Ascending aorta (tissue), 2 donors: ENCODE measurements at places on chromosomes 16 and 17. TPM values are rescaled to one million over a fixed set of nuclear protein-coding genes. Genes with fewer than 3 reads are reported as not detected.
A peak's percentile ranks its signal among the peaks of the same experiment; 100 is the strongest.

Gene SBK1
- total RNA-seq: not detected

- H3K27me3 ChIP-seq: no peaks in the 10 kb centered on the region
- peaks cover 10% of the 10 kb centered on the region for H3K4me1 ChIP-seq
- peaks cover 36% of the 10 kb centered on the region for H3K36me3 ChIP-seq
- no peak overlapping the region for H3K27ac ChIP-seq
Observed at GRCh38 chr17:79044462-79044861, 20.5 kb downstream of the C1QTNF1 start.

GRCh38 chr17:60439501-60439900 is 17.2 kb downstream of the CHCT1 start:
- DNase-seq: no peak
- no peaks in the 10 kb centered on the region for H3K27me3 ChIP-seq
- no peak overlapping the region for H3K4me3 ChIP-seq
- no peak overlapping the region for H3K27ac ChIP-seq
- peaks cover 8% of the 10 kb centered on the region for H3K4me1 ChIP-seq
- no peaks in the 10 kb centered on the region for H3K36me3 ChIP-seq

DNA sequence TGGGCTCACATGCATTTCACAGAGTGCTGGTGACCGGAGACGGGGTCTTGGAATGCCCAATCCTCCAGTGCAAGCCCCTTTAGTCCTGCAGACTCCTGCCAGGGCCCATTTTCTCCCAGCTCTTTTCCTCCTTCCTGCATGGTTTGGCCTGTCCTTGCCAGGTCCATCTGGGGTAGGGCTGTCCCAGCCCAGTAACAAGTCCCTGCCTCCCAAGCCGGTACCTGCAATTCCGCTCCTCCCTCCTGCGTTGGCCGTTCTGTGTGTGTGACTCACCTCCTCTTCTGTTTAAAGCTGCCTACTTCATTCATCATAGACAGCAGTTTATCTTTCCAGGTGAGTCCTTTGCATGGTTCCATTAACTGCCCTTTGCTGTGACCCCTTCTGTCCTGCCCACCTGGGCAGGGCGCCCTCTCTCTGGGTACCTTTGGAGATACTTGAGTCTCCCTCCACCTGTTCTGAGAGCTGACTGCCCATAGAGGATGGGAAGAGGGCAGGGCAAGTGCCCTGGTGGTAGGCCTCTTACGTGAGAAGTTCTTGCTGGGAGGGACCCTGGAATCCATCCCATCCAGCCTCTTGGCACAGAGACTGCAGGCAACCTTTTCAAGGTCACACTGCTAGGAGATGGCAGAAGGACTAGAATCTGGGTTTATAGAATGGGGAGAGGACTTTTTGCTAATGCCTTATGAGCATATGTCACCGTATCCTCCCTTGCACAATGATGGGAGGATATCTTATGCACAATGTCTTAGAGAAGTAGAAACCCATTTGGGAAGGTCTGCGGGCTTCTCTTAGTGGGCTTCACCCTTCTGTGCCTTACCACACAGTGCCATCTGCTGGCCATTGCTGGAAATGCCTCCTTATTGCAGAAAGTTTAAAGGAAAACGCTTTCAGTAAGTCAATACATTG is 29.7 kb upstream of the LGALS9 start:
- H3K4me3 ChIP-seq: no peak overlapping the region
- no peaks in the 10 kb centered on the region for H3K4me1 ChIP-seq
- no peaks in the 10 kb centered on the region for H3K27me3 ChIP-seq
- no peak overlapping the region for H3K27ac ChIP-seq
- H3K36me3 ChIP-seq: peaks cover 19% of the 10 kb centered on the region

- H3K27me3 ChIP-seq: no peaks in the 10 kb centered on the region
- H3K4me3 ChIP-seq: no peak overlapping the region
- H3K4me1 ChIP-seq: no peaks in the 10 kb centered on the region
Observed at GRCh38 chr17:8818654-8819330, 19.6 kb upstream of the MFSD6L start.

DNA sequence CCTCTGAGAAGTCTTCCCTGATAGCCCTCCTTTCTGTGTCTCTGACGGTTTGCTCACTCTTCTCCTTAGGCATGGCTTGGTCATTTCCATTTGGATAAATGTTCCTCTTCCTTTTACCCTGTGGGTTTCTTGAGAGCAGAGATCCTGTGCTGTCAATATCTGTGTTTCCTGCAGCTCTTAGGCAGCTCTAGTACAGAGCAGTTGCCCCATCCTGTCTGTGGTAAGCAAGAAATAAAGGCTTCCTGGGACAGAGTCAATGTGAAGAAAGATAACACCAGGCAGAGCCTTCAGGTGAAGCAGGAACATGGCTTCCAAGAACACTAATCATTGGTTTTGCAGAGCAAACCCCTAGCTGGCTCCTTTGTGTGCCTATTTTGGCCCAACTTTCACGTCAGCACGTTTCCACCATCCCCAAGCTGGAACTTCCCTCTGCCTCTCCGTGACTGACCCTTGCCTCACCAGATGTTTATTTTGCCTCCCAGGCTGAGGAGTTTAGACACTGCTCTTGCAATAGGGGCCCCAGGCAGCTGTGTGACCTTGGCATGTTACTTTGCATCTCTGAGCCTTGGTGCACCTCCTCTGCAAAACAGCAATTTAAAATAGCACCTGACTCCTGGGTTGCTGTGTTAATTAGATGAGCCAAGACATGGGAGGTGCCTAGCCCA is 49.6 kb upstream of the SIAH1 start:
- H3K4me3 ChIP-seq: no peak overlapping the region
- no peak for DNase-seq
- no peak overlapping the region for H3K27ac ChIP-seq
- H3K27me3 ChIP-seq: no peaks in the 10 kb centered on the region
- no peaks in the 10 kb centered on the region for H3K4me1 ChIP-seq
- no peaks in the 10 kb centered on the region for H3K36me3 ChIP-seq

DNA sequence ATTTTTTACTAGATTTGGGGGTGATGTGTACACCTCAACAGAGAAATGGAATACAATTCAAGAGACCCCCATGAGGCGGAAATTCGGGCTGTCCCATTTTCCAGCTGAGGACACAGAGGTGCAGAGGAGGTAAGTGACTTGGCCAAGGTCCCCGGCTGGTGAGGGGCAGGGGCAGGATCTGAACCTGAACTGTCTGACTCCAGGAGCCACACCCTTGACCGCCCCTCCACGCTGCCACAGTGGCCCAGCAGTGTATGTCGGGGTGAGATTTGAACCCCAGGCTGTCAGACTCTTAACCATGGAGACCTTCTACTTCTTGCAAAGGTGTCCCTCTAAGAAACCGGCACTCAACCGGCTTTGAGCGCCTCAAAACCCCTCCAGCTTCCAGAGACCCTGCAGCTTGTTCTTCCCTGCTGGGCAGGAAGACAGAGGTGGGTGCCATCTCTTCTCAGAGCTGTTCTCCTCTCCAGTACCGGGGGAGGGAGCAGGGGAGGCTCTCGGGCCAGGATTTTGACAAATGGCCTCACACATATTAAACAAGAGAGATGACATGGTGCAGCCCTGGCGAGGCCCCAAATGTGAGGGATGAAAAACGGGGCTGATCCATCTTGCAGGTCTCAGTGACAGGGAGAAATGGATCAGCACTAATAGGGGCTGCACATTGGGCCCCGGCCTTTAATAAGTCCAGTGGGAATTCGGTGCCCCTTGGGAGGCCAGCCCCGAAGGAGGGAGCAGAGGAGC is 222.3 kb downstream of the GSG1L start:
- no peak overlapping the region for H3K27ac ChIP-seq
- no peak for DNase-seq
- no peaks in the 10 kb centered on the region for H3K4me1 ChIP-seq

DNA sequence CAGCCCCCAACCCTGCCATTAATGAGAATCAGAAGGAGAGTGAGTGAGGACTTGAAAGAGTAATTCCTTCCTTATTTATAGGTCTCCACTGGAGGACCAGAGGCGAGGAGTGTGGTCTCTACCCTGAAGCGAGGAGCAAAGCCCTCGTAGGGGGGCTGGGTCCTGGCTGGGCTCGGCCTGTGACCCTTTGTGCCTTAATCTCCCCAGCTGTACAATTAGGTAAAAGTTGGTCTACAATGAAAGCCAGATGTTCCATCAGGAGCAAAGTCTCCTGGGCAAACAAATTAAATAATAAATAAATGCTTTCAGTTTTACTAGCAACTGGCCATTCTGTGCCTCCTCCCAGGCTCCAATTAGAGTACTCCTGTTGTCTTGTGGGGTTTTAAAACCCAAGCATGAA is 523.5 kb upstream of the SALL1 start:
- no peaks in the 10 kb centered on the region for H3K4me1 ChIP-seq
- no peak for DNase-seq
- H3K27ac ChIP-seq: no peak overlapping the region
- no peaks in the 10 kb centered on the region for H3K36me3 ChIP-seq
- H3K4me3 ChIP-seq: no peak overlapping the region

- DNase-seq: no peak
- peaks cover 4% of the 10 kb centered on the region for H3K4me1 ChIP-seq
- H3K27ac ChIP-seq: no peak overlapping the region
- H3K4me3 ChIP-seq: no peak overlapping the region
Observed at GRCh38 chr17:38707678-38708351, 2.7 kb downstream of the MLLT6 start.

DNA sequence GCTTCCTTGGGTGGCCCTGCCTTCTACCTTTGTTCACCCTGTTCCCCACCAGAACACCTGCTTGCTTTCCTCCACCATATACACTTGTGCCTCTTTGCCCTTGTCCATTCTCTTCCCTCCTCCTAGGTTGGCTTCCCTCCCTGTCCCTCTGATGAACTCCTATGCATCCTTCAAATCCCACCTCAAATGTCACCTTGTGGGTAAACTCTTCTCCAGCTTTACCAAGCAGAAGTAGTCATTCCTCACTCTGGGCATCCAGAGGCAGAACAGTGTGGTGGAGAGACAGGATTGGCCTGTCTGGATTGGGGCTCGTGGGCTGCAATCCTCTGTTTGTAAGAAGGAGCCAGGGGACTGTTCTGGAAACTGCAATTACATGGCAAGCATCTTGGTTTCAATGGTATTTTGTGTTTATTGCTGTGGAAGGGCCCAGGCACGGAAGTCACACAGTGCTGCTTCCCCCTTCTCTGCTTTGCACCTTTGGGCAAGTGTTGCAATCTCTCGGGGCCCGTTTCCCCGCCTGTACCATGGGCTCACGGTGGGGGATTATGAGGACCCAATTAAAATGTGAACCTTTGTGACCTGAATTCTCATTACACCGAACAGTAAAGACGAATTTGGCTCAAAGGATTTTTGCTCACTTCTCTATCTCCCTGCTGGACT is 21.9 kb upstream of the NXPH3 start:
- H3K36me3 ChIP-seq: no peaks in the 10 kb centered on the region
- H3K4me3 ChIP-seq: no peak overlapping the region
- H3K4me1 ChIP-seq: no peaks in the 10 kb centered on the region

GRCh38 chr16:87131061-87131995 is 185.9 kb downstream of the C16orf95 start:
- H3K4me1 ChIP-seq: peaks cover 7% of the 10 kb centered on the region
- H3K27me3 ChIP-seq: no peaks in the 10 kb centered on the region
- no peaks in the 10 kb centered on the region for H3K36me3 ChIP-seq
- DNase-seq: peak; percentile 46
- no peak overlapping the region for H3K4me3 ChIP-seq
- H3K27ac ChIP-seq: no peak overlapping the region

DNA sequence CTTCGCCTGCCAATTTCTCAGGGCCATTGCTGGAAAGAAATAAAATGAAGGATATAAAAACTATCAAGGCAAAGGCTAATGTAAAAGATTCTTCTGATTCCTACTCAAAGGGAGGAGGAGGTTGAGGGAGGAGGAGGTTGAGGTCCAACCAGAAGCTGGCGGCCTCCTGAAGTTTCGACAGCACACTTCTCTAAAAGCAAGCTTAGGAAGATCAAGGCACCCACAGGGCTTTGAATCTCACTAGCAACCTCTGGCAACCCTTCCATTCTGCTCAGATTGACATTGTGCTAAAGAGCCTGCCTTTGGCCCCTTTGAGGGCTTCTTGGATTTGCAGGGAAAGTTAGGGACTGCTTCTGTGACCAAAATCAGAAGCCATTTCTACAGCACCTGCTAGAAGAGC is 81.5 kb upstream of the TNRC6C start:
- no peak for DNase-seq
- no peak overlapping the region for H3K27ac ChIP-seq
- no peaks in the 10 kb centered on the region for H3K36me3 ChIP-seq
- no peak overlapping the region for H3K4me3 ChIP-seq
- no peaks in the 10 kb centered on the region for H3K4me1 ChIP-seq
- H3K27me3 ChIP-seq: no peaks in the 10 kb centered on the region

DNA sequence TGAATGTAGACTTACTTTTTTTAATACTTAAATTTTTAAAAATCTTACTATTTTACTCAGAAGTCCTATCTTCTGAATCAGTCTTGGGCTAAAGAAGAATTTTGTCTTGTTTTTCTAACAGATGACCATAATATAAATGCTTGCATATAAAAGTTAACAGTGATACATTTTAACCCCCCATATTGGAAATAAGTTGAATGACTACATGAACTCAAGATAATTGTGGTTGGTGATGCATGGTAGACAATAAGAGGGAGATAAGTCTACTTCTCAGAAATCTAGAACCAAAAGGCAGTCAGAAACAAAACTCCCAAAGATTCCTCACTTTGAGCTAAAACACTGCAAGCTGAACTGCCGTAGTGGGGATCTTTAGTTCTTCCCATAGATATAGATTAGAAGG is 868.4 kb upstream of the SOX9 start:
- DNase-seq: no peak
- no peak overlapping the region for H3K27ac ChIP-seq
- no peak overlapping the region for H3K4me3 ChIP-seq
- no peaks in the 10 kb centered on the region for H3K4me1 ChIP-seq
- no peaks in the 10 kb centered on the region for H3K27me3 ChIP-seq

- H3K36me3 ChIP-seq: peaks cover 100% of the 10 kb centered on the region
- no peaks in the 10 kb centered on the region for H3K4me1 ChIP-seq
- DNase-seq: no peak
Observed at GRCh38 chr17:80377798-80378197, 37.2 kb upstream of the ENDOV start.

Gene P3H4
- 61.4 TPM for total RNA-seq

Gene BEAN1
- total RNA-seq: not detected

Gene FAM234A
- 67.7 TPM for total RNA-seq
